Aorta (tissue), 5 donors: ENCODE measurements at places on chromosomes 12 and 14. TPM values are rescaled to one million over a fixed set of nuclear protein-coding genes. Genes with fewer than 3 reads are reported as not detected.
A peak's percentile ranks its signal among the peaks of the same experiment; 100 is the strongest.

The PROX2 gene
- not detected for total RNA-seq

The RNFT2 gene
- total RNA-seq = 3.0 TPM

DNA sequence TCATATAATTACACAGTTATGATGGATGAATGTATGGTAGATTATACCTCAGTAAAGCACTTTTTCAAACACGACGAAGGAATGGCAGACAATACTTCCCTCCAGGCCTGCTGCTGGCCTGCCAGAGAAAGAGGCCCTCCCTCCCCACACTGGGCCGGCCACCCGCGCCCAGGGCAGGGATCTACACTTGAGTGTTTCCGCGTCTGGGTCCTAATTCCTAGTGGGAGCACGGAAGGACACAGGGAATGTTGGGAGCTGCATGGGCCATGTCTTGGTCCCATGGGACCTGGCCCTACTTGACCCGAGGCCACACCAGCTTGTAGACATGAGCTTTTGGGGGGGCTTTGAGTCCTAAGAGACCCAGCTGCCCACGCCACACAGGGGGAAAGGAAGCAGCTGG, 52.0 kb downstream of the STX2 start:
- H3K4me3 ChIP-seq = no peak overlapping the region
- DNase-seq = no peak
- H3K27ac ChIP-seq = no peak overlapping the region
- no peaks in the 10 kb centered on the region for H3K27me3 ChIP-seq

The GYS2 gene
- total RNA-seq = 0.15 TPM

DNA sequence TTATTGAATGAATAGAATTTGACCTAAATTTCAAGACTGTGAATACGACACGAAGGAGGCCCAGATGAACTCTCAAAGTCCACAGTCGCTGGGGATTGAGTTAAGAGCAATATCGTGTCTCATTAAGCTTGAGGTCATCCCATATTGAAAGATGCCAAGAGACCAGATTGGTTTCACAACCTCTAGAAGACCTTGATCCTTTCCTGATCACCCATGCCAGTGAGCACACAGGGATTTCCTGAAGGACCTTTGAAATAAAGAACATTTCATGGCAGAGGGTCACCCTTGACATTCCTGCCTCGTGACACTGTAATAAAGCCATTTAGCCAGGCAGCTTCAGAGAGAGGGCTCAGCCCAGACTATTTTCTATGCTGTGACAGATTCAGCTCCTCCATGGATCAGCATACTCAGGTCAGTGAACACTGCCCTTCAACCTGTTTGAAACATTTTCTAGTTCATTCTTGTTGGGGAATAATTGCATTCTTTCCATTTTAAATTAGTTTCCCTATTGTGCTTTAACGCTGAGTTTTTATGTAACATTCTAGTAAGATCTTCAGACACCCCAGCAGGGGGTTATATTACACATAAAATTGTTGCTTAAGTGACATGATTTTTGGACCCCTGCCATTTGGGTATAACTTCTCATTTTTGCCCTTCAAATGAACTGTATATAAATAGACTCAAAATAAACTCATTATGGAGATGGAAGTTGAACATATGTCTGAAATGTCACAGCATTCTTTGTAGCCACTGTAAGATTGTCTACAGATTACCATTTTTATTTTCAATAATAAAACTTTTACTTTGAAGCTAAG, 213.2 kb downstream of the C12orf50 start:
- H3K4me3 ChIP-seq = no peak overlapping the region
- no peaks in the 10 kb centered on the region for H3K27me3 ChIP-seq
- H3K36me3 ChIP-seq = no peaks in the 10 kb centered on the region
- H3K27ac ChIP-seq = no peak overlapping the region

The TM9SF1 gene
- total RNA-seq = 35.3 TPM

DNA sequence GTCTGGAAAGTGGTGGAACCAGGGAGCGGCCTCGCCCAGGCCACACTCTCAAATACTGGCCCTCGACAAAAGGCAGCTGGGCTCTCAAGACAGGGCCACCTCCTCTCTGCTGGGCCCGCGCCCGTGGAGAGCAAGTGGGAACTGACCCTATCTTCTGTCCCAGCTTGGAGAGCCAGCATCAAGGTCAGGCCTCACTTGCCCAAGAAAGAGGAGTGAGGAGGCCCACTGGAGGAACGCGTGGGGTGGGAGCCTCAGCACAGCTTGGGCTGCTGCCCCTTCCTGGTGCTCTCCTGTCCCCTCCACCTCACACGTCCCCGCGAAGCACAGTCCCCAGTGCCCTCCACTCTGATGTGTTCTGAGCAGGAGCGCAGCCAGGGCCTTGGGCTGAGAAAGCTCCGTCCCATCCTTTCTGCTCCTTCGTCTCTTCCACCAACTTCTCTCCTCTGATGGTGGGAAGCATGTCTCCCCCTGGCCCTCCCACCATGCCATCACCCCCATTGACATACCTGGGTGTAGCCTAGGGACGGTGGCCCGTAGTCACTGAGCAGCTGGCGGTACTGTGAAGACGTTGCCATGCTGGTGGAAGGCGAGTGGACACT, 4.9 kb downstream of the CDK2AP1 start:
- DNase-seq = peak; percentile 68
- peaks cover 5% of the 10 kb centered on the region for H3K36me3 ChIP-seq
- H3K27ac ChIP-seq = no peak overlapping the region

DNA sequence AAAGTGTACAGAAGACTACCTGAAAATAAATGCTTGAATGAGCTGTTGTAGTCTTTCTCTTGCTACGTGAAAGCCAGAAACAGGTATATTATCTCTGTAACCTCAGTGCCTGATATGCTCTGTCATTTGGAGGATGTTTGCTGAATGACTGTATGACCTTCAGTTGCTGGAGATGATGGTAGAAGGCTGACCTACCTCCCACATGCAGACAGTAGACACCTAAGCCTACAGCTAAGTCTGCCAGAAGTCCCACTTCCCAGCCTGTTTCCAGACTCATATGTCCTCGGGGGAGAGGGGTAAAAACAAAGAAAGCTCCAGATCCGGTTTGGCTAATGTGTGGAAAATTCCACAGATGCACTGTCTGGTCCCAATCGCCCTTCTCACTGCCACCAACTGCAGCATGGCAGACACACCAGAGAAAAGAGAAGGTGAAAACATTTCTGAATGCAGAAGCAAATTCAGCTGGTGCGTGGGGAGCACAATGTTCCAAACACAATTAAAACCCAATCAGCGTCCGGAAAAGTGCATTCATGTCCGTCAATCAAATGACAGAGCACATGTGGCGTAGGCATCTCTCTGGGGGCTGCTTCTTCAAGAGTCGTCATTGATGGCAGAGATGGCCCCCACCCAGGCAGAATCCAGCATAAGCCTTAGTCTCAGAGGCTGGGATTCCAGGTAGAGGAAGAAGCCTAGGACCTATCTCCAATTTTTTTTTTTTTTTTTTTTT, 76.3 kb upstream of the TBX3 start:
- no peak overlapping the region for H3K27ac ChIP-seq
- H3K27me3 ChIP-seq = no peaks in the 10 kb centered on the region
- no peaks in the 10 kb centered on the region for H3K36me3 ChIP-seq
- DNase-seq = no peak
- H3K4me1 ChIP-seq = no peaks in the 10 kb centered on the region
- no peak overlapping the region for H3K4me3 ChIP-seq

DNA sequence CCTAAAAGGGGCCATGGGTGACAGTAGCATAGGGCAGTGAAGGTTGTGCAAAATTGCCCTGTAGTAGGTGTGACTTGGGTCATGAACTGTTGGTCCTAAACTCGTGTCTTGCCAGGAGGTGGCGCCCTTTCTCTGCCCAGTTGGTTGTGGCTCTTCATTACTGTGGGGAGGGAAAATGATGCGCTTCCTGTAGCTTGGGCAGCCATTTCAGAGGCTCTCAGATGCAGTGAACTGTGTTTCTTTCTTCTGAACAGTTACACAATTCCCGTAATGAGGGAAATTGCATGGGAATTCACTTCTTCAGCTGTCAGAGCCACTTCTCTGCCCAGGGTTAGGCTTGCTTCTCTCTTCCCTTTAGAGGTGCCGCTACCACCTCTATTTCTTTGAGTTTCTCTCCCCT, 148.1 kb upstream of the NRXN3 start:
- H3K36me3 ChIP-seq = no peaks in the 10 kb centered on the region
- DNase-seq = peak; percentile 61
- H3K4me1 ChIP-seq = no peaks in the 10 kb centered on the region
- H3K27me3 ChIP-seq = no peaks in the 10 kb centered on the region

The KRT75 gene
- total RNA-seq = not detected

GRCh38 chr12:12456637-12457036, 99.8 kb downstream of the BORCS5 start:
- no peak overlapping the region for H3K27ac ChIP-seq
- H3K4me1 ChIP-seq = no peaks in the 10 kb centered on the region
- no peaks in the 10 kb centered on the region for H3K27me3 ChIP-seq
- DNase-seq = no peak
- no peaks in the 10 kb centered on the region for H3K36me3 ChIP-seq

The ZDHHC22 gene
- not detected for total RNA-seq

DNA sequence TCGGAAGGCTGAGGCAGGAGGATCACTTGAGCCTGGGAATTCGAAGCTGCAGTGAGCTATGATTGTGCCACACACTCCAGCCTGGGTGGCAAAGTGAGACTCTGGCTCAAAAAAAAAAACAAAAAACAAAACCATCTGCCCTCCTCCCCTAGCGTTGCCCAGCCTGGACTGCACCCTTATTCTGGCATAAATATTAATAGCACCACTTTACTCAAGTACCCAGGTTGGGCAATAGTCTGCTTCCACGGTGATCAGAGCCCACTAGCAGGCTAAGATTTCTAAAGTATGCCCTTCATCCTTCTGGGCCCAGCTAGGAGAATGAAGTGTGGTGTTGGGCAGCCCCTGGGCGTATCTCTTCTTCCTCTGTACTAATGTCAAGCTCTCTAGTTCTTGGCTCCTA, 33.3 kb downstream of the KCTD10 start:
- H3K36me3 ChIP-seq = no peaks in the 10 kb centered on the region
- H3K27ac ChIP-seq = no peak overlapping the region
- H3K4me3 ChIP-seq = no peak overlapping the region
- H3K27me3 ChIP-seq = no peaks in the 10 kb centered on the region
- DNase-seq = no peak

The BDKRB1 gene
- total RNA-seq = 2.8 TPM

DNA sequence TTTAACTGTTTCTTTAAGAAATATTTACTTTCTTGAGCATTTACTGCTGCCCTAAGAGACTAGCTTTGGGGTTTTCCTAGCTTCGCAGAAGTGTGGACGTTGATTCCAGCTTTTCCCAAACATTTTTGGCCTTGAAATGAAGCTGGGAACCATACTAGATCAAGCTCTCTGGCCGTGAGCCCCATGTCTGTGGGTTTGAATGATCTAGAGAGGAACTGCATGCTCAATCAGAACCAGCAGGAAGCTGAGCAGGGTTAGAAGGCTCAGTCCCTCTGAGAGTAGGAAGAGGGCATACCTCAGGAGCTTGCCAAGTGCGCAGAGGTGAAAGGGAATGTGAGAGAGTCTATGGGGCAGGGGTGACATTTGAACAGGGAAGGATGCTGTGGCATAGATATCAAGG, 292.1 kb downstream of the CACNA1C start:
- no peak overlapping the region for H3K27ac ChIP-seq
- peaks cover 6% of the 10 kb centered on the region for H3K4me1 ChIP-seq
- no peak for DNase-seq
- H3K4me3 ChIP-seq = no peak overlapping the region
- H3K36me3 ChIP-seq = no peaks in the 10 kb centered on the region
- no peaks in the 10 kb centered on the region for H3K27me3 ChIP-seq

DNA sequence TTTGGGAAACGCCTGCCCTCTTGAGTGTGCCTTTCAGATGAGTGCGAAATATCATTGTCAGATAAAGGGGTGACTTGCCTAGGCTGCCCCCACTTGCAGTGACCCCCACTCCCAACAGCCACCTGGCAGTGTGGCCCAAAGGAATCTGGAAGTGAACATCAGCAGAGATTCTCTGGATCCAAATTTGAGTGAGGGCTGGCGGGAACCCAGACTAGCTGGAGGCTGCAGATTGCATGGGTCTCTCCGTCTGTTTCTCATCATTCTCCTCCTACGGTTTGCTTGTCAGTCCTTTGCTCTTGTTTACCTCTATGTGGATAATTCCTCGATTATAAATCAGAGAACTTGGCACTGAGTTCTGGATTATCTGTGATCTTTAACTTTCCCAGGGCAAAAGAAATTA, 280.8 kb downstream of the ZFP36L1 start:
- H3K4me1 ChIP-seq = no peaks in the 10 kb centered on the region
- H3K36me3 ChIP-seq = no peaks in the 10 kb centered on the region
- no peak overlapping the region for H3K27ac ChIP-seq
- no peak for DNase-seq
- no peak overlapping the region for H3K4me3 ChIP-seq

DNA sequence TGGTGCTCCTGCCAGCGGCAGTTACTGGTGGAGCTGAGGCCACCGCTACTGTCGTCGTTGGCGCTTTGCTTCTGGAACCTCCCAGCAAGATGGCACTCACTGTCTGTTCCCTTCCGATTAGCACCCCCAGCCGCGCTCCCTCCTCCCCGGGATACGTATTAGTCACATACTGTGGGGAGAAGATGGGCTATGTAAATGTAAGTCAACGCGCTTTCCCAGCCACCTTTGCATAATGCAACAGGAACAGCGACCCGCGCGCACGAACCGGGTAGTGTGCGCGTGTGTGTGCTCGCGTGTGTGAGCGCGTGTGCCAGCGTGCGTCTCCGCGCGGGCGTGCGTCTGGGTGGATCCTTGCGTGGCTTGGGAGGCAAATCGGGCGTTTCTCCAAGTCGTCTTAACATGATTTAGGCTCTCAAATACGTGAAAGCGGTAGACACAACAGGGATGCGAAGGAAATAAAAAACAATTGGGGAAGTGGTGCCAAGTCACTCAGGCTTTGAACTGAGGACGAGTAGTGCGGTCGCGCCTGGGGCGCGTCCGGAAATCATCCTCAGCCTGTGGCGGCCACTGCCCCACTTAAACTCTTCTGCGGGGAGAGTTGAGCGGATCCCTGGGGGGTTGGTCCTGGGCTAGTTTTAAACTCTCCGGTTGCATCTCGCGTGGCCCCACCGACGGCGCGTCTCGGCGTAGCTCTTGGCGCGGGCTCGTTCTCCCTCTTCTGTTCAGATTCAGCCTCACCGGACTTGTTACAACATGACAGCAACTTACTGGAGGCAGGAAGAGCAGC, 1.8 kb downstream of the FLRT2 start:
- H3K36me3 ChIP-seq = no peaks in the 10 kb centered on the region
- peak overlapping the region; percentile 53 for H3K4me3 ChIP-seq
- peak; percentile 75 for DNase-seq
- no peaks in the 10 kb centered on the region for H3K27me3 ChIP-seq
- H3K4me1 ChIP-seq = no peaks in the 10 kb centered on the region

GRCh38 chr12:1365703-1366102, 228.7 kb downstream of the FBXL14 start:
- peaks cover 3% of the 10 kb centered on the region for H3K36me3 ChIP-seq
- H3K27me3 ChIP-seq = no peaks in the 10 kb centered on the region
- H3K4me1 ChIP-seq = no peaks in the 10 kb centered on the region
- no peak for DNase-seq

The SLCO1A2 gene
- not detected for total RNA-seq

GRCh38 chr12:113096675-113097461, 38.7 kb downstream of the RASAL1 start:
- H3K27ac ChIP-seq = no peak overlapping the region
- H3K4me1 ChIP-seq = no peaks in the 10 kb centered on the region
- H3K4me3 ChIP-seq = no peak overlapping the region
- no peaks in the 10 kb centered on the region for H3K27me3 ChIP-seq
